Germinal center (tissue), 1 donor: ENCODE measurements at places on chromosomes 5 and 9.

GRCh38 chr5:35694481-35694880 lies 76.8 kb downstream of the SPEF2 start:
- no peak for DNase-seq

- no peak for DNase-seq
These were observed 15.5 kb downstream of the SURF6 start for GRCh38 chr9:133320421-133320881.

DNA sequence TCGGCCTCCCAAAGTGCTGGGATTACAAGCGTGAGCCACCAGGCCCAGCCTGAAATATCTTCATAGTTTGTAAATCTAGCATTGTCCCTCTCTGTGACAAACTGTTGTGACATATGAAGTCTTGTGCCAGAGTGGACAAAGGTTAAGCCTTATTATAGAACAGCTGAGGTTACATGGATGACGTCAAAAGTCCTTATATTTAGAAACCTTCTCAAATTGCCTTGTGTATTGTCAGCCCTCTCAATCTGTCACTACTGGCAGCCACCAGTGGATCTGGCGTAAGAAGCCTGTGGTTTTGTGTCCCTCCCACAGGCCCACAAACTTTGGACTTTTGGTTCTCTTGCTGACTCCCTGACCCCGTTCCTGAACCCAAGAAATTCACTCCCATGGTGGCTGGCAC lies 79.4 kb upstream of the CCDC112 start:
- DNase-seq: no peak

DNA sequence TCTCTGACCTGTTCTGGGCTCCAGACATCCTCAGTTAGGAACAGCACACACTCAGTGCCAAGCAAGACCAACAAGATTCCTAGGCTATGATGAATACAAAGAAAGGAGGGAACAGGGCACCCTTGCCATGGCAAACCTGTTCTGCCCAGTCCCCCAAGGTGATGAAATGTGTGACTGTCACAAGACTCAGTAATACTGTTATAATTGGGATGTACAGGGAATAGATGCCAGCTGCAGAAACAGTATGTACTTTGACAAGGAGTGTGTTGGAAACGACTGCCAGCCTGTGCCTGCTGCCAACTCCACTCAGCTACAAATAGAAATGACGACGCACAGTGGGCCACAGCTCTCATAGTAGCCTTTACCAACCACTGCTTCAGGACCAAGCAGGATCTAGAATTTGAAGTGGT lies 453.0 kb downstream of the EFNA5 start:
- DNase-seq: no peak

- no peak for DNase-seq
These were observed 216.6 kb downstream of the TLE1 start for GRCh38 chr9:81472701-81473100.

- DNase-seq: no peak
These were observed 22.4 kb upstream of the SLC36A1 start for GRCh38 chr5:151424892-151425523.

GRCh38 chr5:35205606-35206005 lies 24.7 kb downstream of the PRLR start:
- DNase-seq: no peak

DNA sequence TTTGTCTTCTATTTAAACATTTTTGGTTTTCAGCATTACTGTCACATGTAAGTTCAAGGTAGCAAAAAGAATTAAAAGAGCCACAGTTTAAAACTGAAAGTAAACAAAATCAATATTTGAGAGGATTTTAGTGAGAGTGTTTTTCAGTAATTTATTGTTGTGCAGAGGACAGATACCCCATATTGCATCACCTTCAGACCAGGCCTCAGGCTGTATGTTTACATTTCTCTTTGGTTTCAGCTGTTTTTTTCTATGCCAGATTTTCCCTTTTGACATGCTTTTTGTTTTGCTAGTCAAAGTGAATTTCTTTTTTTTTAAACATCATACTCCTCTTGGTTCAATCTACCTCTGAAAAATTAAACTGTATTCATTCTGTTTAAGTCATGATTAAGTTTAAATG lies 47.2 kb downstream of the MAST4 start:
- no peak for DNase-seq

DNA sequence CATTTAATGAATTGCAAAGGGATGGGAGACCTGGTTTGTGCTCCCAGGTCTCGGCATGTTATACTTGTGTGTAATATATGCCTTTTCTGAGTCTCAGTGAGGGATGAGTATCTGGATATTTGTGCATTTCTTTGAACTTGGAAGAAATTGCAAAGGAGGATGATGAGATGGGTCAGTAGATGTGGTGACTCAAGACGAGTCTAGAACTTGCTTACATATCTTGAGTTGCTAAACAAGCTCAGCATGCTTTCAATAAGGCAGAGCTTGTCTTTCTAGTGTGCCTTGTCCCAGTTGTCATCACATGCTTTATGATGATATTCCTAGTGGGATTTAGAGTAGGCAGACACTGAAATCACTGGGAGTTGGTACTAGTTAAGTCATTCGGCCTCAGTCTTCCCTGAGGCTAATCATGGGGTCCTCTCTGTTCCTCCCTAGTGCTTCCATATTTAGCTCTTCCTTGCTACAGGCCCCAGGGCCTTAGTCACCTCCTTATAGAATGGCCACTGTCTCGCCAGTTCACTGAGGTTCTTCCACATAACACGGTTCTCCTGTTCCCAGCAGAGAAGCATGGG lies 222.3 kb downstream of the ARRDC3 start:
- DNase-seq: no peak

DNA sequence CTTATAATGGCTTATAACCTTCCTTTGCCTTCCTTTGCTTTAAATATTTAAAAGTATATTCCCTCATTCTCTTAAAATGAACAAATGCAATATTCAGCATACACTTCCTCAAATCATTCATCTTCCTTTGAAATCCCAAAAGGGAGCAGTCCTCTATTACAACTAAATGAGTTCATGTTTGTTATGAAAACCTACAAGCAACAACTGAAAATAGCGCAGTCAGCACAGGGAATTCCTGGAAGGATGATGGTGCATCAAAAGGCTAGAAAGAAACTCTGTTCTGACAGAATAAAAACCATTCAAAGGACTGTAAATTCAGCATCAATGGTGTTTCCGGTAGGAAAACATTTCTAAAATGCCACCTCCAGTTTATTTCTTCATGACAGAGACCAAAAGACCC lies 3.3 kb downstream of the NR6A1 start:
- no peak for DNase-seq

- no peak for DNase-seq
These were observed 17.0 kb upstream of the CEP78 start for GRCh38 chr9:78218890-78219289.

GRCh38 chr9:68507130-68507805 lies 33.4 kb downstream of the TMEM252 start:
- DNase-seq: peak; percentile 15

GRCh38 chr5:73305386-73305785 lies 132.4 kb downstream of the TMEM174 start:
- DNase-seq: no peak

GRCh38 chr5:139869042-139869790 lies 73.6 kb downstream of the PSD2 start:
- DNase-seq: no peak

GRCh38 chr9:95724253-95724991 lies 151.1 kb upstream of the ERCC6L2 start:
- peak; percentile 11 for DNase-seq
